Astrocyte of the cerebellum (primary cell): ENCODE measurements at places on chromosomes 16 and 17.

DNA sequence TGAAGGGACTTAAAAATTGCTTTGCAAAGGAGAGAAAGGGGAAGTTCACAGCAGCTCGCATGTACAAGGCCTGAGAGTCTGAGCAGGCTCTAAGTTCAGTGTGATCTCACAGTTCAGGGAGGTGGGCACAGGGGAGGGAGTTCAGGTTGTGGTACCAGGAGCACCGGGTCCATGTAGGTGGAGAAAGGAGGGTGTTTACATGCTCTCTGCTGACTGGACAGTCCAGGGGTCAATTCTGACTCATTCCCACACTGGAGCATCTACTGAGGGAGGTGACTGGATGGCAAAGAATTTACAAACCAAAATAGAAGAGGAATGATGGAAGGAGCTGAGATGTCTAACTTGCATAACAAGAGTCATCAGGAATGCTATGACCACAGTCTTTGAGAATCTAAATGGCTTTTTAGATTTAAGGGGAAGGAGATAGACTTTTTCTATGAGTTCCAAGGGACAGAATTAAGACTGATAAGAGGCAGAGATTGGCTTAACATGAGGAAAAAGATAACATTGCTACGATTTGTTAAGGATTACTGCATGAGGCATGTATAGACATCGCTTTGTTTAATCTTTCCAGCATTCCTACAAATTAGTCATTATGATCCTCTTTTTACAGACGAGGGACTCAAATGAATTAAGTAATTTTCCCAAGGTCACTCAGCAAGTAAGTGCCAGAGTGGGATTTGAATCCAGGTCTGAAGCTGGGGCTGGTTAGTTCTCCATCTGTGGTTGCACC is 29.9 kb downstream of the MIS12 start:
- DNase-seq: peak; percentile 87

- DNase-seq: no peak
Measured at GRCh38 chr16:73052576-73052975, 4.6 kb upstream of the ZFHX3 start.

GRCh38 chr17:77164483-77165091 is 23.8 kb downstream of the SEC14L1 start:
- DNase-seq: no peak

- peak; percentile 71 for DNase-seq
Measured at GRCh38 chr16:4376126-4376892, 4.7 kb downstream of the VASN start.

DNA sequence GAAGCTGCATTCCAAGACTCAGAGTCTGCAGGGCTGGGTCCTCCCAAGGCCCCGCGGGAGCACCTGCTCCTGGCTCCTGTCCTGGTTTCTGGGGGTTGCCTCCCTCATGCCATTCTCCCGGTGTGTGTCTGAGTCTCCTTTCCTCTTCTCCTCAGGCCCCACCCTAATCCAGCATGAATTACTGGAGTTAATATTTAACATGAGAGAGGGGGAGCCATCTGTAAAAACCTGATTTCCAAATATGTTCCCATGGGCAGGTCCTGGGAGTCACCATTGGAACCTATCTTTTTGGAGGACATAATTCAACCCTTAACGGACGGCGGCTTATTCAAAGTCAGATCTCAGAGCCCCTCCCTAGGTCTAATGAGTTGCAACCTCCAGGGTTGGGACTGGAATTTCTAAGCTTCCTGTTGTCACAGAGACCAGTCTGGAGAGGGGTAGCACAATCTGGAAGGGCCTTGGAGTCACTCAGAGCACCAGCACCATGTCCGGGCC is 5.4 kb downstream of the C17orf99 start:
- DNase-seq: peak; percentile 15

DNA sequence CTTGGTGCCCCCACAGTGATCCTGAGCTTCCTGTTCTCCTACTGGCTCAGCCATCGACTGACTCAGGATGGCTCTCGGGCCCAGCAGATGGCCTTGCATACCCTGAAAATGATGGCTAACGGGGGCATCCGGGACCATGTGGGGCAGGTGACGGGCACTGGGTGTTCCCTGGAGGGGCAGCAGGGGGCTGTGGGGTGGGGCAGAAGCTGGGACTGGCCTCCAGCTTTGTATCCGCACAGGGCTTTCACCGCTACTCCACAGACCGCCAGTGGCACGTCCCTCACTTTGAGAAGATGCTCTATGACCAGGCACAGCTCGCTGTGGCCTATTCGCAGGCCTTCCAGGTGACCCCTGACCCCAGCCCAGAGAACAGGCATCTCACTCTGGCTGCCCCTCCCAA is 3.0 kb downstream of the SPATA20 start:
- no peak for DNase-seq

DNA sequence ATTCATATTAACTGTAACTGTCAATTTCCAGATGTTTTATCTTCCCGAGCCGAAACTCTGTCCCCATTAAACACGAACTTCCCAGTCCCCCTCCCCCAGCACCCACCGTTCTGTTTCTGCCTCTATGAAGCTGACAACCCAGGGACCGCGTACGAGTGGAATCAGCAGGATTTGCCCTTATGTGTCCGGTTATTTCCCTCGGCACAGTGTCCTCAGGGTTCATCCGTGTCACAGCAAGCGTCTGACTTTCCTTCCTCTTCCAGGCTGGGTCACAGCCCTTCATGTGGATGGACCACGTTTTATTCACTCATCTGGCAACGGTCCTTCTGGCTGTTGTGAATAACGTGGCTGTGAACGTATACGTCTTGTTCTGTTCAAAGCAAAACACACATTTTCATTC is 31.3 kb downstream of the METRNL start:
- DNase-seq: no peak

GRCh38 chr17:37259030-37259735 is 116.6 kb upstream of the C17orf78 start:
- peak; percentile 37 for DNase-seq

DNA sequence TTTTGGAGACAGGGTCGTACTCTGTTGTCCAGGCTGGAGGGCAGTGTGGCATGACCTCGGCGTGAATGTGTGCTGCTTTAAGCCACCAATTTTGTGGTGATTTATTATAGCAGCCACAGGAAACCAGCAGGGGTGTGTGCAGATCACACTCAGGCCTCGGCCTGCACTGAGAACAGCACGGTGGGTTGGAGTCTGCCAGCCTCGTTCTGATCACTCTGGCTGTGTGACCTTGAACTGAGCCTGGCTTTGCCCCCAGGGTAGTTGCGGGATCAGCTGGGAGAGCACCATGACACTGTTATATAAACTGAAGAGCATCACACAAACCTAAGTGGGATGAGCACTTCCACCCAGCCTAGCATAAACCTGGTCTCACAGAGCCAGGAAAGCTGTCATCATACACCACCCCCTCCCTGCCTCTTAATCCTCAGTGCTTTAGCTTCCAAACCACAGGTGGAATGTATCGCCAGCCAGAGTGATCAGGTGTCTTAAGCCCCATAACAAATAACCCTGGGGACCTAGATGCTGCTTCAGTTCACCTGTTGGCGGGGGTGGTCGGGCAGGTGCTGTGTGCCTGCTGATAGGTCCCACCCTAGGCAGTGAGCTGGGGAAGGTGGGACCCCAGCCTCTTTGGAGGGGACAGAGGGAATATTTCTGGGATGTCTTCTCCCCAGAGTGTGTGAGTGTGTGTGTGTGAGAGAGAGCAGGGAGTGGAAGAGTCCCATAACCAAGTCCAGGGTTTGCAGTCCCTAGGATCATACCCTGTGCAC is 28.6 kb upstream of the NDRG4 start:
- DNase-seq: no peak

DNA sequence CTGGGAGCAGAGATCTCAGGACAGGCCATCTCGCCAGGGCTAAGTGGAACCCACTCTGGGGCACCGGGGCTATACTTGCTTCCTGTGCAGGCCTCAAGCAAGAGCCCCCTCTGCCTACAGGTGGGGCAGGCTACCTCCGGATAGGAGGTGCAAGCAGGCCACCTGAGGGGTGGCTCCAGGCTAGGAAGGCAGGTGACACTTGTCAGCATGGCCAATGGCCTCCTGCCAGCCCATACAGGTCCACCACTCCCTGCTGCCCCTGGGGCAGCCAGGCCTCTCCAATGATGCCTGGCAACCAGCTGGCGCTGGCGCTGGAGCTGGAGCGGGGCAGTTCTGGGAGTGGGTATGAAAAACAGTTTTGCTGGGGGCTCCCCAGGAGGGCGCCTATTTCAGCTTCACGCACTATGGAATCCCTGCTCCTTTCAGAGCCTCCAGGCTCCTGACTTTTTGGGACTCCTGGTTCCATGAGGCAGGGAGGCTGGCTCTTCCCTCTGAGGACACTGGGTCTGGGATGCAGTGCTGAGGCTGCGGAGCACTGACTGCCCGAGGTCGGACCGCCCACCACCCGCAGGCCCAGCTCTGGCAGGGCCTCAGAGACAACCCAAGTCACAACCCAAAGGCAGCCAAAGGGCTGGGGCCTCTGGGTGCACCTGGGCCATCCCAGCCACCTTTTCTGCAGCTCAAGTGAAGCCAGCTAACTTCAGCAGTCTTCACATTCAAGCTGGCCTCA is 8.4 kb upstream of the SREBF1 start:
- no peak for DNase-seq

GRCh38 chr17:7956228-7956965 is 24.4 kb downstream of the CNTROB start:
- no peak for DNase-seq

GRCh38 chr16:86134802-86135461 is 236.0 kb downstream of the IRF8 start:
- DNase-seq: no peak

DNA sequence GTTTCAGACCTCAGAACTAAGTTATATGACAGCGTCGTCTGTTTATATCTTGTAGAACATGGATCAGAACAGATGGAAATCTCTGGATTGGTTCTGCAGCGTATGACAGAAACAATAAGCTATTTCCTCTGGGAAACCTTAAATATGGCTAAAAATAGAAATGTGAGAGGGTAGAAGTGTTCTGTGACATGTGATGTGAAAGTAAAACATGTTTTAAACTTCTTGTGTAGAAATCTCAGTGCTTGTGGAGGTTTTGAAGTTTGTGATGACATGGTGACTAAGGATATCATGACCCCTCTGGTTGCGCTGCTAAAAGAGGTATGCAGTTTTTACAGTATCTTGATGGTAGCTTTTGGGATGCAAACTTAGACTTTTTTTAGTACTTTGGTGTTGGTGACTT is 2.8 kb downstream of the HEATR3 start:
- no peak for DNase-seq

DNA sequence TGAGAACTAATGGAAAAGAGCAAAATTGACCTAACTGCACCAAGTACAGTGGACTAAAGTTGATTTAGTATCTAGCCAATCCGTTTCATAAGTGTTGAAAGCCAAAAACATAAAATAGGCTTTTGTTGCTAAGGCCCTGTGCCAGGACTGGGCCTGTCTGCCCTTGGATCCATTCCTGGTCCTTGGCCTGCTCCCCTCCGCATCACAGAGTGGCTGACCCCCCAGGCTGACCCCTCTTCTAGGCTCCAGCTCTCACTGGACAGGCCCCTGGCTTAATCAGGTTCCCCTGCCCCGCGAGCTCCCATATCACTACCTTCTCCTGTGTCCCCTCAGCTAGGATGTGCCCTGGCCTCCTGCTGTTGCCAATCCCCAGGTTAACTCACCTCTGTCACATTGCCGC is 313.6 kb upstream of the MYOCD start:
- no peak for DNase-seq

DNA sequence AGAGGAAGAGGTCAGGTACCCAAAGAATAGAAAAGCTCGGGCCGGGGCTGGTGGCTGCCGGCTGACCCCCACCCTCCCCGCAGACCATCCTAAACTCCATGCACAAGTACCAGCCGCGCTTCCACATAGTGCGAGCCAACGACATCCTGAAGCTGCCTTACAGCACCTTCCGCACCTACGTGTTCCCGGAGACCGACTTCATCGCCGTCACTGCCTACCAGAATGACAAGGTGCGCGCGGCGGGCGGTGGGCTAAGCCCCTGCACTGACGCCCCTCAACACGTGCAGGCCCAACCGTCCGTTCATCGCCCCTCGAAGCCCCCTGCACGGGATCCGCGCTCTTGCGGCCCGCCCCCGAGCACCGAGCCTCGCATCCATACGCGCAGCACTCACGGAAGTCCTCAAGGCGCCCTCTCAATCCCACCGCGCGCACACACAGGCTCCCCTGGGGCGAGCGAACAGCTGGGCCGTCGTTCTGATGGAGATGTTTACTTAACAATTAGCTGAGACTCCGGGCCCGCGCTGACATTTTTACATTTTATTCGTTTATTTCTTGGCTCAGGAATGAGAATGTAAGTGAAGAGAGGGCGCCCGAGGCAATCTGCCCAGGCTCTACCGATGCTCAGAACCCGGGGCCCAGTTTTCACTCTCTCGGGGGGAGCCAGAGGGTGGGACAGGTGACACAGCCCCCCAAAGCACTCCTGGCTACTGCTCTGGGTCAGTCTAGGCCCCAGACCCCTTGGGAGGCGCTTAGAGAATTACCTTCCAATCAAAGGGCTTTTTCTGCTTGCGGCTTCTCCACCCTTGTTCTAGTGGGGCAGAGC is 3.5 kb downstream of the TBX2 start:
- no peak for DNase-seq

- DNase-seq: no peak
Measured at GRCh38 chr17:76989519-76989918, 121.3 kb downstream of the MGAT5B start.

- no peak for DNase-seq
Measured at GRCh38 chr17:16991349-16992009, 19.6 kb upstream of the TNFRSF13B start.

- DNase-seq: no peak
Measured at GRCh38 chr17:14201021-14201987, 35.4 kb downstream of the CDRT15 start.

DNA sequence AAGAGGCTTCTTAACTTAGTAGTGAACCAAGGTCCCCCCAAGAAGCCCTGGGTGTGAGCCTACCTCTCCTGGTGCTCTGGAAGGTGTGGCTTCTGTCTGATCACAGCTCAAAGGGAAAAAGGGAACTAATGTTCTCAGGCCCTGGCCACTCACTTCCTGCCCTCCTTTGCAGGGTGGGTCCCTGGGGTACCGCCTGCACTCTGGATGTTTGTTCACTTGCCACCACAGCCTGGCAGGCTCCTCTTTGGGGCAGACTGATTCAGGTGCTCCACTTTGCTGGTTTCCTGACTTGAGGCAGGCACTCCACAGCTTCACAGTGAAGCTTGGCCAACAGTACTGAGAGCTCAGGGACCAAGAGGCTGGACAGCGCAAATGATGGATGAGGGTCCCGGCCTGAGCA is 5.9 kb upstream of the MYO15A start:
- DNase-seq: no peak

- DNase-seq: no peak
Measured at GRCh38 chr16:56419740-56420548, 5.4 kb downstream of the AMFR start.

GRCh38 chr17:75854881-75855309 is 240 bp downstream of the WBP2 start:
- no peak for DNase-seq

GRCh38 chr17:1179818-1180742 is at the start of gene ABR:
ABR (minus strand) TSS chr17:1179981; CDS start chr17:1179727, 254 bp downstream.
- no peak for DNase-seq

- DNase-seq: no peak
Measured at GRCh38 chr17:65774787-65775186, 213.3 kb upstream of the AXIN2 start.

- no peak for DNase-seq
Measured at GRCh38 chr16:68802190-68802589, 41.1 kb upstream of the TANGO6 start.
